T-helper 2 cell treated with Interferon-gamma antibody and Interleukin-4, amounts not matched to agents 100 ng/mL and 5 ng/mL, for 36 hours (primary cell): ENCODE measurements at places on chromosomes 12 and 14. TPM values are rescaled to one million over a fixed set of nuclear protein-coding genes. Genes with fewer than 3 reads are reported as not detected.

ANAPC7 gene
- 69.7 and 70.7 TPM in 2 replicates for total RNA-seq

AGAP2 gene
- total RNA-seq = 57.1 and 59.4 TPM in 2 replicates

TPPP2 gene
- total RNA-seq = not detected in 2 replicates

ZNF385A gene
- total RNA-seq = 0.57 and 0.70 TPM in 2 replicates

SERPINA10 gene
- total RNA-seq = not detected in 2 replicates

RERG gene
- total RNA-seq = not detected in 2 replicates

CELA1 gene
- total RNA-seq = 0.16 TPM in 1 of 2 replicates, not detected in the other

TPI1 gene
- total RNA-seq = 1,157 and 1,161 TPM in 2 replicates

RPGRIP1 gene
- total RNA-seq = 0.16 TPM in 1 of 2 replicates, not detected in the other

OTX2 gene
- not detected in 2 replicates for total RNA-seq

EMP1 gene
- total RNA-seq = 6.3 TPM in 2 replicates

PTPRB gene
- not detected in 2 replicates for total RNA-seq

RPL41 gene
- 3,715 and 3,764 TPM in 2 replicates for total RNA-seq

RASAL1 gene
- total RNA-seq = 0.09 and 0.14 TPM in 2 replicates

CEBPE gene
- total RNA-seq = 0.09 TPM in 1 of 2 replicates, not detected in the other

KCNJ8 gene
- total RNA-seq = not detected in 2 replicates

IGF1 gene
- total RNA-seq = 0.41 and 0.75 TPM in 2 replicates

GYS2 gene
- total RNA-seq = 0.11 and 0.23 TPM in 2 replicates

POTEG gene
- not detected in 2 replicates for total RNA-seq

BEST3 gene
- total RNA-seq = not detected in 2 replicates

TEX52 gene
- total RNA-seq = 0.16 TPM in 1 of 2 replicates, not detected in the other

BCL7A gene
- total RNA-seq = 7.1 and 7.3 TPM in 2 replicates

LRTM2 gene
- total RNA-seq = not detected in 2 replicates

ARPC3 gene
- 403 and 422 TPM in 2 replicates for total RNA-seq

DAO gene
- not detected in 2 replicates for total RNA-seq

PLXNC1 gene
- total RNA-seq = 25.3 and 26.7 TPM in 2 replicates

MANSC4 gene
- not detected in 2 replicates for total RNA-seq

CABP1 gene
- not detected in 2 replicates for total RNA-seq

PTPRR gene
- total RNA-seq = not detected in 2 replicates

GPRC5D gene
- not detected in 2 replicates for total RNA-seq

SPX gene
- total RNA-seq = 0.52 and 1.1 TPM in 2 replicates

CAPZA3 gene
- total RNA-seq = not detected in 2 replicates

CFAP54 gene
- 0.16 and 0.30 TPM in 2 replicates for total RNA-seq

FAM186B gene
- 0.16 TPM in 1 of 2 replicates, not detected in the other for total RNA-seq

COCH gene
- 0.80 and 1.3 TPM in 2 replicates for total RNA-seq

FAM181A gene
- not detected in 2 replicates for total RNA-seq

NOVA1 gene
- total RNA-seq = 0.07 and 0.25 TPM in 2 replicates

GARIN6 gene
- not detected in 2 replicates for total RNA-seq

DCAF11 gene
- 81.8 and 84.9 TPM in 2 replicates for total RNA-seq

INHBC gene
- total RNA-seq = not detected in 2 replicates

SLC6A12 gene
- total RNA-seq = not detected in 2 replicates

CMTM5 gene
- not detected in 2 replicates for total RNA-seq

GALNT8 gene
- 2.1 and 2.9 TPM in 2 replicates for total RNA-seq

METTL3 gene
- total RNA-seq = 73.2 and 76.5 TPM in 2 replicates

ATG2B gene
- 18.8 and 20.3 TPM in 2 replicates for total RNA-seq

LALBA gene
- not detected in 2 replicates for total RNA-seq

TNFAIP2 gene
- total RNA-seq = 0.14 TPM in 1 of 2 replicates, not detected in the other

BTBD6 gene
- 41.8 and 42.2 TPM in 2 replicates for total RNA-seq

HOXC6 gene
- total RNA-seq = not detected in 2 replicates

GPATCH2L gene
- 49.0 and 51.5 TPM in 2 replicates for total RNA-seq

TAS2R50 gene
- 1.6 and 2.0 TPM in 2 replicates for total RNA-seq
